Liver (tissue), 10 donors: ENCODE measurements at places on chromosomes 7 and 10.
A peak's percentile ranks its signal among the peaks of the same experiment; 100 is the strongest.

GRCh38 chr7:44735403-44736165 is 13.1 kb upstream of the ZMIZ2 start:
- no peak overlapping the region for H3K27ac ChIP-seq
- H3K4me1 ChIP-seq = no peaks in the 10 kb centered on the region
- no peaks in the 10 kb centered on the region for H3K27me3 ChIP-seq
- no peak overlapping the region for H3K4me3 ChIP-seq
- no peak for DNase-seq

GRCh38 chr7:115914951-115915350 is 115.6 kb downstream of the TFEC start:
- no peak overlapping the region for H3K27ac ChIP-seq
- H3K4me1 ChIP-seq = peaks cover 2% of the 10 kb centered on the region
- peaks cover 8% of the 10 kb centered on the region for H3K27me3 ChIP-seq
- no peak for DNase-seq
- H3K36me3 ChIP-seq = no peaks in the 10 kb centered on the region
- H3K4me3 ChIP-seq = no peak overlapping the region

- no peaks in the 10 kb centered on the region for H3K36me3 ChIP-seq
- no peaks in the 10 kb centered on the region for H3K27me3 ChIP-seq
- no peaks in the 10 kb centered on the region for H3K4me1 ChIP-seq
- no peak overlapping the region for H3K4me3 ChIP-seq
- no peak overlapping the region for H3K27ac ChIP-seq
- no peak for DNase-seq
Observed at GRCh38 chr10:3756360-3756740, 28.7 kb downstream of the KLF6 start.

DNA sequence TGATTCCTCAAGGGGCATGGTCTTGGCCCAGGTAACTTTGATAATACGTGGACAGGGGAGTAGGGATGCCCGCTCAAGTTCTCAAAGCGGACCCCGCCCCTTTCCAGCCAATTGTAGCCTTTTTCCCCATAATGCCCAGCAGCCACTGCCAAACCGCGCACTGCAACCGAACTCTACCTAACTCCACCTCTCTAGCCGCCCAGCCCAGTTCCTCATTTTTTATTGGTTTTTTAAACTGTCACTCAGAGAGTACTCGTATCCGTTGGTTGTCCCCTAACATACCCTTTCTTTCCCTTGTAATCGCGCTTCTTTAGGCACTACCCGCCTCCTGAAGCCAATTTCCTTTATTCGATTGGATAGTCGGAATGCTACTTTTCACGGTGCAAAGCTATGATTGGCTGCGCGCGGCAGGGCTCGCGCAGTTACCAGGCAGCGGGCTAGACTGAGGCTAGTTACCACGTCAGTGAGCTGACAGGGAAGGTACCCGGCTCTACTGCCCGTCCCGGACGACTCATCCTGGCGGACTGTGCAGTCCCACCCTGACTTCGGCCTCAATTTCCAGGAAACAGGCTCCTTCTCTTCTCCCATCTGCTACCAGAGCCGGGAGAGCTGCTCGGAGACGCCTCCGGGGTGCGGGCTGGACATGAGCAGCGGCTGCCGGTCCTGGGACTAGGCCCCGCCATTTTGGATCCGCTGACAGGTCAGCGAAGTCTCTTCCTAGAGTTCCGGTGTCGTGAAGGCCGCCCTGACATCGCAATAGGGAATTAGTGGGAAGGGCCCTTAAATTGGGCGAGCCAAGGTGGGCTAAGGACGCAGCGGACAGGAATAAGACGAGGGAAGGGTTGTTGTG is at the start of gene GBF1:
Gene GBF1, plus strand, starts transcription at position 451 of the 850 bp plus-strand sequence. CDS start 13,407 bp downstream, outside the sequence.
- no peaks in the 10 kb centered on the region for H3K27me3 ChIP-seq
- peaks cover 2% of the 10 kb centered on the region for H3K36me3 ChIP-seq
- peak; percentile 89 for DNase-seq
- peak within 1 kb of the TSS; percentile 78 for H3K27ac ChIP-seq

DNA sequence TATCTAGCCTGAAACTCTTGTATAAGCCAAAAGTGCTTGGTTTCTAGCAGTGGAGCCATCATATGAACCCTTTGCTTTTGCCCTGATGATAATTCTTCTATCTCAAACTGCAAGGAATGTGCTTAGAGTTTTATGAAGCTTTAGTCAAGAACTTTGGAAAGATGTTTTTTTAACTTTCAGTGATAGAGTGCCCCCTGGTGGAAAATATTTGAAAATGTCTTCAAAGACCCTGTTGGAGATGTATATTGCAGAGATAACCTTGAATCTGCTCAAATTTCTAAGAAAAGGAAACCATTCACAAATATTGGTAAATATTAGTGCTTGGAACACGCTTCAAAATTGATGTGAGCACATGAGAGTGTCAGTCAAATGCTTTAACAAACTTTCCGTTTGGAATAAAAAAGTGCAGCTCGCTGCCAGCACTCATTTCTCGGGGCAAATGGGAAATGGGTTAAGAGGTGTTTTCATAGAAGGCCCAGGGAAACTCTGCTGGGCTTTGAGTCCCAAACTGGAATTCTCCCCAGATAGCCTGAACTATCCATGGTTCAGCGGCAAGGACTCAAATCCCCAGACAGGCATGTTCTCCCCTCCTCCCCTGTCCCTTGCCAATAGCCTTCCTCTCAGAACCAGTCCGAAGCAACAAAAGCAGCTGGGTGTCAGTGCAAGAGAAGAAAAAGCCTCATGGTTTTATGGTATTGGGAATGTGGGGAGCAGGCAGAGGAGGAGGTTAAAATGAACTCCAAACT is 129.3 kb downstream of the MYOF start:
- no peak for DNase-seq
- H3K27ac ChIP-seq = no peak overlapping the region
- H3K27me3 ChIP-seq = no peaks in the 10 kb centered on the region
- H3K4me1 ChIP-seq = no peaks in the 10 kb centered on the region
- no peaks in the 10 kb centered on the region for H3K36me3 ChIP-seq

DNA sequence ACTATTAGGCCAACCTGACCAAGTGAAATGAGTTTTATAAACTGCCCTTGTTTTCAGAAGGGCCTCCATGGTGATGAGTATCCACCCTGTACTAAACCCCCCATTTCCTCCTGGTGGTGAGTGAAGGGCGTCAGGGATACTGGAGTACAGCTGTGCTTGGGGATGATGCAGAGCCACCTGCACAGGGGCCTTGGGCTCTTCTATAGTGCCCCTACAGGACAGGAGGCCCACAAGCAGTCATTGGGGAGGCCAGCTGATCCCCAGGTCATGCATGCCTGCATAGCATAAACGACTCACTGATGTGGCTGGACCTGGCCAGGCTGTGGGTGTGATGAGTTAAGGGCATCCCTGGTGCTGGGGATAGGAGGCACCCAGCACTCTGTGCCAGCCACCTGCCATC is 114.1 kb upstream of the CELF2 start:
- no peaks in the 10 kb centered on the region for H3K36me3 ChIP-seq
- no peak overlapping the region for H3K4me3 ChIP-seq
- H3K27ac ChIP-seq = no peak overlapping the region

DNA sequence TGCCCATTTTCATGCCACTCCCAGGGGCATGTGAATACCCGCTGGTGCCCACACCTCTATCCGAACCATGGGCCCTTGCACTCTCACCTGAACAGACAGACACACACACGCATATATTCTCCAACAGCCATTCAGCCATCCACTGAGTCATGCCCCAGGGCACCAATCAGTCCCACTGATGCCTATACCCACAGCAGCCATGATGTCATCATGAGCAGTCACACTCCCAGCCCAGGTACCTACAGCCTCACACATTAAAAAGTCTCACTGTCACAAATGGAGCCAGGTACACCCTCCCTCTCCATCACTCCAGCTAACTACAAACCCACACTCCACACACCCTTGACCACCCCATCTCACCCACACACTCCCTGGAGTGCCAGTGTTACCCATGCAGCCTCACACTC is 12.2 kb downstream of the VSIR start:
- H3K4me1 ChIP-seq = no peaks in the 10 kb centered on the region
- no peaks in the 10 kb centered on the region for H3K27me3 ChIP-seq
- DNase-seq = no peak
- H3K4me3 ChIP-seq = no peak overlapping the region

- DNase-seq = no peak
- H3K36me3 ChIP-seq = no peaks in the 10 kb centered on the region
- H3K27me3 ChIP-seq = no peaks in the 10 kb centered on the region
Observed at GRCh38 chr7:82247814-82248433, 195.7 kb downstream of the CACNA2D1 start.

DNA sequence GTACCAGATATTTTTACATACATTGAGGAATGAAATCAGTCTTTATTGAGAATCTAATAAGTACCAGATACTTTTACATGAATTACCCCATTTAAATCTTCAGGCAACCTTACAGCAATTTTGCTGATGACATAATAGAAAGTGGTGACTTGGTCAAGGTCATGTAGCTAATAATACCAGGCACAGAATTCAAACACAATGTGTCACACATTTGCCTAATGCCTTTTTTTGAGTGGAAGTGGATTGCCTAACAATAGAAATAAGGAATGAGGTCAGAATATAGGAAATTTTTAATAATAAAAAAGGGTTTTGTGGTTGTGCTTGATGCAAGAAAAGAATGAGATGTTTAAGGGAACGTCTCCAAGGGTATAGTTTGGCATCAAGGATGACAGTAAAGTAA is 466.6 kb upstream of the IGFBP3 start:
- H3K4me3 ChIP-seq = no peak overlapping the region
- no peaks in the 10 kb centered on the region for H3K27me3 ChIP-seq
- no peaks in the 10 kb centered on the region for H3K36me3 ChIP-seq
- no peaks in the 10 kb centered on the region for H3K4me1 ChIP-seq
- no peak overlapping the region for H3K27ac ChIP-seq

DNA sequence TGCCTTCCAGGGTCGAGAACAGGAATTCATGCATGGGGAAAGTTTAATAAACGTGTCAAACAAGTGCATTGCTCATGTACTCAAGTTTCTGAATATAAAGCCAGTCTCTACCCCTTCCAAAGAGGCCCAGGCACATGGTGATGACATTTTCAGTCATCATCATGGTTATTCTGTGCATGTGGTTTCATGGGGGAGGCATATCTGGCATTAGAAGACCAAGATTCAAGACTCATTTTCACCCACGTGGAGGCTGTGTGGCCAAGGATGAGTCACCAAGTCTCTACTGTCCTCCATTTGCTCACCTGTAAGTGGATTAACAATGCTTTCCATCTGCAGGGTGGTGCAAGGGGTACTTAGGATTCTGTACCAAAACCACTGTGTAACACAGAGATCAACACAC is 34.0 kb upstream of the CNPY1 start:
- H3K36me3 ChIP-seq = no peaks in the 10 kb centered on the region
- no peaks in the 10 kb centered on the region for H3K27me3 ChIP-seq
- no peak overlapping the region for H3K4me3 ChIP-seq
- H3K27ac ChIP-seq = no peak overlapping the region
- no peaks in the 10 kb centered on the region for H3K4me1 ChIP-seq
- no peak for DNase-seq

DNA sequence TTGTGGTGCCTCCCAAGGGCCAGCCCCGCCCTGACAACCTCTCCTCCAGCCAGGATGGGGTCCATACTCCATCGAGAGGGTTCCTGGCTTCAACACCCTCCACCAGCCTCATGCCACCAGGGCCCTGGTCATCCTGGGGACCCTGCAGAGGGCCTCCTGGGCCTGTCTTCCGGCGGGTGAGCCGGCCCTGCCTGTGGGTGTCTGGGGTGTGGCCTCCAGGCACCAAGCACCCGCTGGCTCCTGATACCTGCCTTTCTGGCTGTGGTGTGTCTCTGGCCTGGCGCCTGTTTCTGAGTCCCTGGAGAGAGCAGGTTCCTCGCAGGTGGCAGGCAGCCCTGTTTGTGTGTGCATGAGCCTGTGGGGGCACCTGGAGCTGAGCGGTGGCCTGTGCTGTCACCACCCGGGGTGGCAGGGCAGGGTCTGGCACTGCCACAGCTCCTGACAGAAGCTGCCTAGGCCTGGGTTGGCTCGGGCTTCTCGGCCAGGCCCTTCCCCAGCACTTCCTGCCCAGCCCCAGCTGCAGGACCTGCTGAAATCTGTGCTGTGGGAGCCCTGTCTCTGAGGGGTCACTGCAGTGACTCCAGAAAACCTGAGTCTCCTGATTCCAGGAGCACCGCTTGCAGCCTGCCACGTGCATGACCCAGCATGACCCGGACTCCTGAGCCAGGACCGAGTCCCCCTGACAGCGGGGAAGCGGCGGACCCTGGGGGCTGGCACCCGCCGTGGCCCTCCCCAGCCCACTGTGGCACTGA is 18.4 kb downstream of the ADAM8 start:
- H3K36me3 ChIP-seq = no peaks in the 10 kb centered on the region
- no peak overlapping the region for H3K4me3 ChIP-seq
- peaks cover 24% of the 10 kb centered on the region for H3K4me1 ChIP-seq
- H3K27me3 ChIP-seq = no peaks in the 10 kb centered on the region
- DNase-seq = no peak
- peak overlapping the region; percentile 17 for H3K27ac ChIP-seq

GRCh38 chr10:84078771-84079170 is 60.5 kb upstream of the GHITM start:
- no peak overlapping the region for H3K4me3 ChIP-seq
- no peak for DNase-seq
- no peaks in the 10 kb centered on the region for H3K36me3 ChIP-seq
- H3K4me1 ChIP-seq = no peaks in the 10 kb centered on the region
- H3K27ac ChIP-seq = no peak overlapping the region

GRCh38 chr7:29272057-29272456 is 77.5 kb downstream of the CHN2 start:
- peak overlapping the region; percentile 68 for H3K27ac ChIP-seq
- H3K4me3 ChIP-seq = no peak overlapping the region
- peaks cover 52% of the 10 kb centered on the region for H3K4me1 ChIP-seq
- no peaks in the 10 kb centered on the region for H3K36me3 ChIP-seq
- DNase-seq = no peak

DNA sequence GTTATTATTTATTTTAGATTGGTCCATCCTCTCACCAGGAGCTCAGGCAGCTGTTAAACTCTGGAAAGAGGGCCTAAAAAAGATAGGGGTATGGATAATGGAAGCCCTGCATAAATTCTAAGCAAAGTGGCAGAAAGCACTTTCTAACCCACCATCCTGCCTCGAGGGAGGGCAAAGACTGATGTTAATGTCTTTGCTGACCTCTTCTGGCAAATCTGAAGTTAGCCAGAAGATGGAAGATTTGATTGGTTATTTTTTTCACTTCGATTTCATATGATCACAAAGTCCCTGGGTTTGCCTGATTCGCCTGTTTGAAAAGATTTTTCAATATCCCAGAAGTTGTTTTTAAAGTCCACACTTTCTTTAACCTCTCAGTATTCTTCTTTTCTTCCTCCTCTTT is 24.8 kb downstream of the OR9A2 start:
- H3K4me1 ChIP-seq = peaks cover 7% of the 10 kb centered on the region
- H3K36me3 ChIP-seq = no peaks in the 10 kb centered on the region
- no peak for DNase-seq
- no peak overlapping the region for H3K4me3 ChIP-seq

DNA sequence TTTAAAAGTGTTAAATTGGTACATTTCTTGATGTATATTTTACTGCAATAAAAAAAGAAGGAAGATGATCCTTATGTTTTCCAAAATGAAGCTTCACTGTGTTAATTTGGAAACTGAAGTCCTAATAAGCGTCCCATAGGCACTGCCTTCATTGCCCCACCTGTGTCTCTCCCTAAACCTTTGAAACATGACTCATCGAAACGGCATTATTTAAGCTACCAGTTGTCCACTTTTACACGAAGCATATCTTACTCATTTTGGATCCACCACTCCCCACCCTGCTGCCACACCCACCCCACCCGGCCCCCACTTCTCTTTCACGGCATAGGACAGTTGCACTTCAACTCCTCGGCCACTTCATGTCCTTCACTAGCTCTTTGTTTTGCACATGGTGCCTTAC is 85.5 kb downstream of the KIAA1549 start:
- H3K27ac ChIP-seq = no peak overlapping the region
- no peaks in the 10 kb centered on the region for H3K36me3 ChIP-seq
- H3K4me3 ChIP-seq = no peak overlapping the region
- H3K27me3 ChIP-seq = no peaks in the 10 kb centered on the region
